ENCODE measurements at places on chromosomes 11 and 22. TPM values are rescaled to one million over a fixed set of nuclear protein-coding genes. Genes with fewer than 3 reads are reported as not detected.

The CD81 gene
- 421 TPM for total RNA-seq

The DEFB131B gene
- not detected for total RNA-seq

The UPK2 gene
- 0.77 TPM for total RNA-seq

The GRK2 gene
- total RNA-seq, result 25.9 TPM

The MSANTD2 gene
- total RNA-seq, result 5.0 TPM

The FOLH1 gene
- not detected for total RNA-seq

The CCDC73 gene
- total RNA-seq, result 0.05 TPM

The IFITM10 gene
- 1.0 TPM for total RNA-seq

The CFL1 gene
- 1,786 TPM for total RNA-seq

The GDPD4 gene
- total RNA-seq, result not detected

The WNT7B gene
- 122 TPM for total RNA-seq

The OR10D3 gene
- not detected for total RNA-seq

The VSIG10L2 gene
- total RNA-seq, result not detected

The APOL6 gene
- 2.8 TPM for total RNA-seq

The OR51E2 gene
- 0.14 TPM for total RNA-seq

Data from A549 treated with CpdA at 1 μM for 4 hours (cell line).